Left lung (tissue), 14 donors: ENCODE measurements at places on chromosomes 5 and 9. TPM values are rescaled to one million over a fixed set of nuclear protein-coding genes. Genes with fewer than 3 reads are reported as not detected.

TMEM174 gene
- polyA plus RNA-seq: not detected

DNA sequence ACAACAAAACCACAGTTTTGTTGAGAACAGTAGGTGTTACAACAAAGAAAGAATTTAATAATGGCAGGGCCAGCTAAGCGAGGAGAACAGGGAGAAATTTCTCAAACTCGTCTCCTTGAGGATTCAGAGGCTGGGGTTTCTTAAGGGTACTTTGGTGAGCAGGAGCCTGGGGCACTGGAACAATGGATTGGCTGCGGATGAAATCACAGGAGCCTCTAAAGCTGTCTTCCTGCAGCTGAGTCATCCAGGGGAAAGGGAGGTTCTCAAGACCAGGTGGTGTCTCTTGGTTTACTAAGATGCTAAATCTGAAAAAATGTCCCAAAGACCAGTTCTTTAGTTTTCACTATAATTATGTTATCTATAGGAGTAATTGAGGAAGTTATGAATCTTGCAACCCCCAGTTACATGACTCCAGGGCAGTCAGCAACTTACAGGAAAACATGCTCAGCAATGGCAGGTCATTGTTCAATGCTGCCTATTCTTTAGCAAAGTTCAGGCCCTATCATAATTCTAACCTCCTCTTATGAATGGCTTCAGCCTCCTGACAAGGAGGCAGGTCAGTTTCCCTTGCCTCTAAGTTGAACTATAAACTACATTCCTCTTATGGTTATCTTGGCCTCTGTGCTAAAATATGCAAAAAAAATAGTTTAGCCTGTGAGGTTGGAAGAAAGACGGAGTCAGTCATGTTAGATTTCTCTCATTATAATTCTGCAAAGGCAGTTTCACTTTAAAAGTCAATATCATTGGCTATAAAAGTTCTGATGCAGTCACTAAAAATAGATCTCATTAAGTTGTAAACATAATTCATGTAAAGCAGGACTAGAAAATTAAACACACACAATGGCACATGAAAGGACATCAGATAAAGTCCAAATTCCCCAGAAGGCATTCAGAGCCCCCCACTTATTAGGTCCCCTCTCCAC lies 63.3 kb upstream of the CKS2 start:
- no peak for DNase-seq

GRCh38 chr9:98502311-98502975 lies 206.3 kb downstream of the GABBR2 start:
- no peak for DNase-seq

DNA sequence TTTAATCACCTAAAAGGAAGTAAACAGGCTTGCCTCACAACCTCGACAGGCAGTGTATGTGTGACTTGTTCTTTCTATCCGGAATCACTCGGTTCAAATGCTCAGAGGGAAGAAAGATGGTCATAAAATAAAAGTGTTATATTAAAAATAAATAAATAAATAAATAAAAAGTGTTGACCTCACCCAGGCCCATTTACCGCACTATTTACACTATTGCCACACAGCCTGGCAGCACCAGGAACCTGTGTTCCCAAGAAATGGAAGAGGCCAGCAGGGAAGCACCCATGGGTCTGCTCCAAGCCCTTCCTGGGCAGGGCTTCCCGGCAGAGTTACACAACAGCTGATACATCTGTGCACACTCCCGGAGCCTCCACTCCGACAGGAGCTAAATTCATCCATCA lies 127.9 kb downstream of the EFNA5 start:
- DNase-seq: peak; percentile 82

DNA sequence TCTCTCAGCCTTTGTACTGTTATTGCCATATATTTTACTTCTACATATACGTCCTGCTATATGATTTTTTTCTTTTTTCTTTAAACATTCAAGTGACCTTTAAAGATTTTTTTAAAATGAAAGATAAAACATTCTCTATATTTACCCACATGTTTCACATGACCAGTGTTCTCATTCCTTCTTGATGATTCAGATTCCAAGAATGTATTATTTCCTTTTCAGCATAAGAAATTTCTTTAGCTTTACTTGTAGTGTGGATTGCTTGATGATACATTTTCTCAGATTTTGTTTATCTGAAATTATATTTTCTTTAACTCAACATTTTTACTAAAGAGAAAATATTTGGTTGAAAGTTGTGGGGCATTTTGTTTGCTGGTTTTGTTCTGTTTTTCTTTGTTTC lies 792.1 kb downstream of the BRINP1 start:
- DNase-seq: no peak

PCDHB14 gene
- 11.1 TPM for polyA plus RNA-seq

DNA sequence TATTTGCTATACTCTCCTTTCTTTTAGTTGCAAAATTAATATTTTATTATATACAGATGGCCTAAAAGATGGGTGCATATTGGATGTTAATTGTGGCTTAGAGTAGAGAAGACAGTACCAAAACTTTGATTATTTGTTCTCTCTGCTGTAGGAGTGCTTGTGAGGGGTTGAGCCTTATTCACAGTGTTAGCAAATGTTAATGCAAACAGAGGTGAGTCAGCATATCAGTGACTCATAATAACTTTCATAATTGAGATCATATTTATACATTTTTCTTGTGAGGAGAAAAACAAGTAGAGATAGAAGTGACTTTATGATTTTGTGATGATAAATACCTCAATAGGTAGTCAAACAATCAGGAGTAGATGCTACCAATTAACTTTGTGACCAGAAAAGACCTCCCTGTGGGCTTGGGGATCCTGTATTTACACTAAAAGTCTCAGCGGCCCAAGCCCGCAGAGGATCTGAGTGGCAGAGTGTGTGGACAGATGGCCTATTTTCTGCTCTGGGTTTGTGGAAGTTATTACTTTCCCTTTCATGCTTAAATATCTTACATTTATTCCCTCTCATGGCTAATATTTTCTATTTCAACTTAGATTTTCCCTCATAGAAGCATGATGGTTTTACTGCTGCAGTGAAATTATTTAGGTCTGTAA lies 226.5 kb downstream of the TAF11L14 start:
- DNase-seq: no peak

DNA sequence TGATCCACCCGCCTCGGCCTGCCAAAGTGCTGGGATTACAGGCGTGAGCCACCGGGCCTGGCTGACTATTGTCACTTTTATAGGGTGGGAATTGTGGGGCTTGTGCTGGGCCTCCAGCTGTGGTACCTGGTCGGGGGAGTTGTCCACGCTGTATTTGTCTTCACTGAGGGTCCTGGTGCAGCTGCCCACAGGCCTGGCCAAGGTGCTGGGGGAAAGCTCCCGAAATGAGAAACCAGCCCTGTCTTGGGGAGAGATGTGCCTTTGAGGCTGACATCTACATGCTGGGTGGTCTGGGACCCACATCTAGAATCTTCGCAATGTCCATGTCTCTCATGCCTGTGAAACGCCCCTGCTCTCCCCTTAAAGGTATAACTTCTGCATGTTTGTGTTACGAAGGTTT lies 2.6 kb downstream of the EXOC3 start:
- DNase-seq: no peak

- peak; percentile 21 for DNase-seq
These were observed 23.7 kb upstream of the ADAMTS2 start for GRCh38 chr5:179368806-179369529.

TXNDC8 gene
- polyA plus RNA-seq: not detected

DNA sequence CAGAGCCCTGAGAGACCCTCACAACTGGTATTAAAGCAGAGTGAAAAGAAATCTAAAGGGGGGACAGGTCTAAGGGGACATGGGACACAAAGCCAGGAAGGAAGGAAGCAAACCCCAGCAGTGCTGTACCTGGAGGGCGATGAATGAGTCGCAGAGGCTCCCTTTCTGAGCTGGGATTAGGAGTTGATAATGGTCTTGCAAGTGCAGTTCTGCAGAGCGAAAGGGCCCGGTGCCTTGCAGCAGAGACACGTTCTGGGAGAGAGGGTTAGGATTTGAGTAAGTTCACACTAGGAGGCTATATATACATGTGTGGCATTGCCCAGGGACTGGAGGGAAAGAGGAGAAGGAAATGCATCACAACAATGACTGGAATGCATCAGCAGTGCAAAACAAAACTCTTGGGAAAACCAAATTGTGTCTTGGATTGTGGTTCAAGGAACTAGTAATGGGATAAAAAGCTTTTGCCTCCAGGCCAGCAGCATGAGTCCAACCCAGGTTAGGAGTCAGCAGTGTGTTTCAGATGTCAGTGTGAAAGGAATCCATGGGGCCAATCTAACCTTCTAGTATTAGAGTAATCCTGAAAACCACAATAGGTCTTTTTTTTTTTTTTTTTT lies 38.8 kb upstream of the LIFR start:
- DNase-seq: no peak

PCDH12 gene
- 42.7 TPM for polyA plus RNA-seq

BRD3OS gene
- 17.9 TPM for polyA plus RNA-seq

PCDHGC3 gene
- polyA plus RNA-seq: 139 TPM

DNA sequence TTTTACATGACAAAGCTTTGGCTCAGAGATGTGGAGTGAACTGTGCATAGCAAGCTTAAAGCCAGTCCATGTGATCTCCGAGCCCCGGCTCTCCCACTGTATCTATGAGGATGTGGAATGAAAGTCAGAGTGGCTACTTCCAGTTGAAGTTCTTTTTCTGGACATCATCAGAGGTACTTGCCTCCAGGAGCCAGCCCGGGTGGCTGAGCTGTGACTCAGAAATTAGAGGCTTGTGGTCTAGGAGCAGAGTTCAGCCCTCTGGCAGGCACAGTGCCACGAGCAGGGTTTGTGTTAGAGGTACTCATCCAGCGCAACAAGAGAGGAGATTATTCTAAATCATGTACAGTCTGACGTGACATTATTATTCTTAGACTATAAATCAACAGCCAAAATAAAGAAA lies 322.5 kb downstream of the CDK5RAP2 start:
- DNase-seq: no peak

CENPK gene
- polyA plus RNA-seq: 65.8 TPM

GRCh38 chr9:121192959-121193640 lies 8.6 kb downstream of the RAB14 start:
- no peak for DNase-seq

GRCh38 chr9:126147186-126147935 lies 179.3 kb upstream of the MVB12B start:
- DNase-seq: no peak

DNA sequence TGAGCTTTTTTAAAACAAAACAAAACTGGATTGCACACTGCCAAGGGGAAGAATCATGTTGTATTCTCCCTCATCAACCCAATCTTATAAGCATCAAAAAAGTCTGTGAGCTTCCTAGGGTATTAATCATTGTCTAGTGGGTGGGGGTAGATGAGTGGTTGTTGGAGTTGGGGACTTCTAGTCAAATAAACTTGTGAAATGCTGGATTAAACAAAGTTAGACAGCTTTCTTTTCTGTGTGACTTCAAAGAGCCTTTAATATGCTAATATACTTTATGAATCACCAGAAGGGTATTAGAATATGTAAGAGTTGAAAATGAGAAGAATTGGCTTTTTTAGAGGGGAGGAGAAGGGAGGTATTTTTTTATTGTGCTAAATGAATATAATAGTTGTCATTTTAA lies 87.7 kb downstream of the GALNT10 start:
- DNase-seq: no peak

GRCh38 chr9:107489687-107490605 lies at the start of gene KLF4:
KLF4 (minus strand) TSS chr9:107489769; CDS start chr9:107489172, 597 bp downstream.
- peak; percentile 96 for DNase-seq

DNA sequence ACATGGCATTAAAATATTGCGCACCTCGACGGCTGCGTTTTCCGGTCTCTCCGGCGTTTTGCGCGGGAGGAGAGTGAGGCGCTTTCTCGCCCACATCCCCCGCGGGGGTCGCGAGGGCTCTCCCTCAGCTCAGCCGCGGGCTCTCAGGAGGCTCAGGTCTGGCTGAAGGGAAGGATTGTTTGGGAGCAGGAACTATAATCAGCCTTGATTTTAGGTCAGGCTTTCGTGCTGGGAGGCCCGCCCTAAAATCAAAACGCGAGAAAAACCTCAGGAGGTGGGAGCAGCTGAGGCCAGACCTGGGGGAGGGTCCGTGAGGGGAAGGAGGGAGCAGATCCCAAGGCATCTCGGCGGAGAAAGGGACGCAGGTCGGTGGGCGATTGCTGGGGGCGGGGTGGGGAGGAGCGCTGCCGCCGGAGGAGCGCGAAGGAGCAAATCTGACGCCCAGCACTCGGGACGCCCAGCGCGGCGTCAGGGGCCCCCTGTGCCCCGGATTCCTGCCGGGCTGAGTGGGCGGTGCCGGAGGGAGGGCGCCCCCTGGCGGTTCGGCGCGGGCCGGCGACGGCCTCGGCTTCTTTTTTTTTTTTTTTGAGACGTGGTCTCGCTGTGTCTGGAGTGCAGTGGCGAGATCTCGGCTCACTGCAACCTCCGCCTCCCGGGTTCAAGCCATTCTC lies 18.7 kb upstream of the RNF130 start:
- DNase-seq: peak; percentile 90

DNA sequence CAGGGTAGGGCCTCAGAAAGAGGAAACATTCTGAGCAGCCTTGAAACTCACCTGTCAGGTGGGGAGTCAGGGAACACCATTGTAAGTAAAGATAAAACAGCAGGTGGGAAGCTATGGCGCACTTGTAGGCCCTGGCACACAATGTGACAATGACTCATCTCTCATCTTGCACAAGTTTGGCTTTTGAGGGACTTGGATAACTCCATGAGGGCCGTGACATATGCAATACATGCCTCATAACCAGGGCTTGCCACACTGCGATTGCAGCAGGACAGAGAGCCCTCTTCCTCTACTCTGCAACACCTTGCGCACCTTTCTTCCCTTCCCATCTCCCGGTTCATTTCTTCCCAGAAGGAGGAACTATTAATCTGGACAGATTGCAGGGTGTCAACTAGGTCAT lies 144.9 kb downstream of the CEP120 start:
- DNase-seq: no peak

CARTPT gene
- not detected for polyA plus RNA-seq

DNA sequence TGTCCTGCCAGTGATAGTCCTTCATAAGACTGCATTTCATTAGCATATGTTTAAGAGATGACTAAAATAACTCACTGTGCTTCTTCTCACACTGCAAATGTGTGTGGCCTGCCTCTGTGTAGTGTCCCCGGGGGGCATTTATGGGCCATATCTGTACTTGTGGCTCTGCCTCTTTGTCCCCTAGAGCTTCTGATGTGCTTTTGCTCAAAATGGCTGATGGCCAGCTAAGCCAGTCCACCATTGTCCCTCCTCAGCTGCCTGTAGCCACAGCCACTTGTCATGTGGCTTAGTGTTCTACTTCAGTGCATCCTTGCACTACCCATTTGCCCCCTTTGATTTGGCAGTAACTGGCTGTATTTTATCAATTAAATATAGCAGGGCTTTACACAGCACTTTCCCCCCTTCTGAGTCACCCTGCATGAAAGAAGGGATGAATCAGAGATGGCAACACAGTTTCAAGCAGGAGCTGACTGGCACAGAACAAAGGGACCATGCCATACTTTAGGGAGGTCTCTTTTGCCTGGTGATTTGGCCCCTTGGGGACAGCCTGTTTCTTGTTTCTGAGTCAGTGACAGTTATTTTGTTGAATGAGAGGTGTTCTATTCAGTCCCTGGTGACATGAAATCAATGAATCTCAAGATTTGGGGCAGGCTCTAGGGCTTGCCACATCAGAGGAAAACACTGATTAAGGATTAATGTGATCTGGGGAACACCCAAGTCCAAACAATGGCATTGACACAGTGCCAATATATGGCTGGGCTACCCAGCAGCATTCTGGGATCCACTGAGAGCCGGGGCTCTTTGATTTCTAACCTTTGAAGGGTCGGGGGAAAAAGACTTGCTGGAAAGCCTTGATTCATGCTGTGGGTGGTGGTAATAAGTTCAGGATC lies 245.5 kb downstream of the SMARCA2 start:
- DNase-seq: peak; percentile 15

GRCh38 chr5:172719211-172719610 lies 51.8 kb downstream of the DUSP1 start:
- DNase-seq: no peak

- no peak for DNase-seq
These were observed 55.4 kb upstream of the PPARGC1B start for GRCh38 chr5:149674686-149675085.

MLANA gene
- 1.1 TPM for polyA plus RNA-seq
